Karpas-422 (cell line): ENCODE measurements at places on chromosomes 3 and 15.

DNA sequence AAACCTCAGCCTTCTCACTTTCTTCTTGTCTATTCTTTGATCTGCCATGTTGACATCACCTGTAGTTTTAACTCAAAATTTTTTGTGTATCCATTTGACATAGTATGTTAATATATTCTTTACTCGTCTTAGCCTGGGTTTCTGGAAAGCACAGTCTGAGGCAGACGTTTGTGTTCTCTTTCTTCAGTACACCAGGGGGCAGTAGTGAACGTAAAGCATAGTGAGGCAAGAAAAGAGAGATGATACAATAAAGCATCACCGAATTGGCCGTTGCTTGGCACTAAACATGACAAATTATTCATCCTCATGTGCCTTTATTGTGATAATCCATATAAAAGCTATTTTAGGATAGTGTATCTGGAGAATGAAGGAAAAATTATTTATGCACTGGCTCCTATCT, 141.0 kb upstream of the MYRIP start:
- DNase-seq, result peak; percentile 87

- no peak for DNase-seq
Observed at GRCh38 chr15:29699791-29700190, 122.5 kb downstream of the TJP1 start.

GRCh38 chr3:154701055-154701454, 271.1 kb upstream of the GPR149 start:
- DNase-seq, result no peak

DNA sequence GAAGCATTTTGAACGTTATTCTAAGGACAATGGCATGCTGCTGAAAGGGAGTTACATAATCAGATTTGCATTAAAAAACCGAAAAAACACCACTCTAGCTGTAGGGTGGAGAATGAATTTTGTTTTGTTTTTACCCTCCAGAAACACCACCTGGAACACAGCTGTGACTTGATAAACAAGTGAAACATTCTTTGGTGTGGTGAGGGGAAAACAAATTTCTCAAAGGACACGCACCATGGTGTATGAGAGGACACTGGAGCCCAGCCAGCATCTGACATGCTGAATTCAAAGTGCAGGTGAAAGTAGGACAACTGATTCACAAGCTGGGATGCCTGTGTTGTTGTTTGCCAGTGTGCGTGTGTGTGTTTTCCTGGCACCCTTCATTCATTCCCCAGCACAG, 554.5 kb upstream of the TBL1XR1 start:
- no peak for DNase-seq

- no peak for DNase-seq
Observed at GRCh38 chr15:34837246-34838016, 42.1 kb upstream of the ACTC1 start.

GRCh38 chr15:65263313-65263712, 23.4 kb downstream of the PARP16 start:
- DNase-seq, result no peak

- no peak for DNase-seq
Observed at GRCh38 chr15:79844221-79844620, 52.6 kb downstream of the MTHFS start.
